CD8-positive, alpha-beta memory T cell (primary cell): ENCODE measurements at places on chromosomes 6 and 20. TPM values are rescaled to one million over a fixed set of nuclear protein-coding genes. Genes with fewer than 3 reads are reported as not detected.
A peak's percentile ranks its signal among the peaks of the same experiment; 100 is the strongest.

GRCh38 chr6:452301-453067, 60.9 kb downstream of the IRF4 start:
- no peak overlapping the region for H3K27ac ChIP-seq
- H3K27me3 ChIP-seq: no peaks in the 10 kb centered on the region
- no peaks in the 10 kb centered on the region for H3K36me3 ChIP-seq
- no peak overlapping the region for H3K4me3 ChIP-seq
- H3K4me1 ChIP-seq: peaks cover 10% of the 10 kb centered on the region

DNA sequence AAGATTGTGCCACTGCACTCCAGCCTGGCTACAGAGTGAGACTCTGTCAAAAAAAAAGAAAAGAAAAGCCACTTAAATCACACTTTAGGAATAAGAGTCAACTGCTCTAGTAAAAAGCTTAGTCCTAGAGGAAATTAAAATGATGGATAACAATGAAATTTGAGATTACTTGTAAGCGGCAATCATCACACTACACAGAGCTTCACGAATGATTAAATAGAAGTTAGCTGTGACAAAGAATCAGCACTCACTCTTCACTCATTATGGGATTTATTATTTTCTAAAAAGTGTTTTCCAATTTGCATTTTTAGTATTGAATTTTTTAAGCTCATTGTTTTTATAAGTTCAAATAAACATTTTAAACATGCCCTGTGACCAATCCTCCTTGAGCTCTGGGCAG, 718.0 kb downstream of the UTRN start:
- no peaks in the 10 kb centered on the region for H3K4me1 ChIP-seq
- DNase-seq: no peak
- H3K27ac ChIP-seq: no peak overlapping the region
- no peak overlapping the region for H3K4me3 ChIP-seq
- no peaks in the 10 kb centered on the region for H3K36me3 ChIP-seq

RNF217 gene
- total RNA-seq: not detected

GTSF1L gene
- total RNA-seq: not detected

DNA sequence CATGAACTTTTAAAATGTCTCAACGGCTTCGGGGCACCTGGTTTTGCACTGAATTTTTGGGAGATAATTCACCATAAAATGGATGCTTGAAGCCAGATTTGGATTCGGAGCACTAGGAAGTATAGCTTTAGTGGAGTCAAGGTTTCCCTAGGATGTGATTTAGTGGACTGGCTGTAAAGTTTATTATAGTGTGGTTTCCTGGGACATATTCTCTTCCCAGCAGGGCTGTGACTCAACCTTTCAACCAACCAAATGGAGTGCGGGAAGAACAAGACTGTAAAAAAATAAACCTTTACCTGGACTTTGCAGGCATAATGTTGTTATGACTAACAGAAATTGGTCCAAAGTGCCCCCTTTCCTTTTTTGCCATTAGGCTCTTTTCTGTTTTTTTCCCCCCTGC, 327.4 kb upstream of the MAN1A1 start:
- DNase-seq: no peak
- H3K36me3 ChIP-seq: no peaks in the 10 kb centered on the region

WFDC5 gene
- total RNA-seq: not detected

CST5 gene
- total RNA-seq: not detected

DNA sequence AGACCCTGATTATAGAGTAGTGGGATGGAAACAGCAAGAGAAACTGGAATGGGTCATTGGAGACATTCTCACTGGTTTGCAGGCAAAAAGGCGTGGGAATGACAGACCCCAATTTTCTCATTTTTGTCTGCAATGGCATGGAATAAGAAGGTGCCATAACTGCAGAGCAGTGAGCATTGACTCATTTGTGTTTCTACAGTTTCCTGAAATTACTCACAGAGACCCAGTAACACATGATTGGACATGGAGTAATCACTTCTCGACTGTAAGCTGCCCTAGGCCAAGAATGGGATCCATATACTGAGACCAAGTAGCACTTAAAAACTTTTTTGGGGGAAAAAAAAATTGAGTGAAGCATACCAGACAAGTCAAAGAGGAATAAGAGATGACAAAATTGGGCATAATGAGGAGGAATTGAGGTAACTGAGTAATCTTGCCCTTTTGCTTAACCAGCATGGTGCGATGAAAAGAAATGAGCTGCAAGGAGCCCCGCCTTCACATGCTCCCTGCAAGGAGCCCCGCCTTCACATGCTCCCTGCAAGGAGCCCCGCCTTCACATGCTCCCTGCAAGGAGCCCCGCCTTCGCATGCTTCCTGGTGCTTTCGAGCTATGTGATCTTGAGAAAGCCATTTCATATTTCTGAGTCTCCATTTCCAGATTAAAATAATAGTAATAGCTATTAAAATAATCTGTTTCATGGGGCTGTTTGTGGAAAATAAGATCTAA, 44.1 kb downstream of the NHSL1 start:
- peak; percentile 64 for DNase-seq
- no peaks in the 10 kb centered on the region for H3K27me3 ChIP-seq
- H3K4me3 ChIP-seq: no peak overlapping the region
- peaks cover 21% of the 10 kb centered on the region for H3K4me1 ChIP-seq

GRCh38 chr20:50713657-50714101, 17.7 kb upstream of the PARD6B start:
- H3K27me3 ChIP-seq: no peaks in the 10 kb centered on the region
- DNase-seq: no peak
- no peak overlapping the region for H3K27ac ChIP-seq
- no peak overlapping the region for H3K4me3 ChIP-seq

- DNase-seq: no peak
- no peaks in the 10 kb centered on the region for H3K4me1 ChIP-seq
- no peak overlapping the region for H3K4me3 ChIP-seq
- no peaks in the 10 kb centered on the region for H3K36me3 ChIP-seq
- H3K27me3 ChIP-seq: no peaks in the 10 kb centered on the region
Observed at GRCh38 chr20:6588296-6588695, 179.2 kb upstream of the BMP2 start.

DNA sequence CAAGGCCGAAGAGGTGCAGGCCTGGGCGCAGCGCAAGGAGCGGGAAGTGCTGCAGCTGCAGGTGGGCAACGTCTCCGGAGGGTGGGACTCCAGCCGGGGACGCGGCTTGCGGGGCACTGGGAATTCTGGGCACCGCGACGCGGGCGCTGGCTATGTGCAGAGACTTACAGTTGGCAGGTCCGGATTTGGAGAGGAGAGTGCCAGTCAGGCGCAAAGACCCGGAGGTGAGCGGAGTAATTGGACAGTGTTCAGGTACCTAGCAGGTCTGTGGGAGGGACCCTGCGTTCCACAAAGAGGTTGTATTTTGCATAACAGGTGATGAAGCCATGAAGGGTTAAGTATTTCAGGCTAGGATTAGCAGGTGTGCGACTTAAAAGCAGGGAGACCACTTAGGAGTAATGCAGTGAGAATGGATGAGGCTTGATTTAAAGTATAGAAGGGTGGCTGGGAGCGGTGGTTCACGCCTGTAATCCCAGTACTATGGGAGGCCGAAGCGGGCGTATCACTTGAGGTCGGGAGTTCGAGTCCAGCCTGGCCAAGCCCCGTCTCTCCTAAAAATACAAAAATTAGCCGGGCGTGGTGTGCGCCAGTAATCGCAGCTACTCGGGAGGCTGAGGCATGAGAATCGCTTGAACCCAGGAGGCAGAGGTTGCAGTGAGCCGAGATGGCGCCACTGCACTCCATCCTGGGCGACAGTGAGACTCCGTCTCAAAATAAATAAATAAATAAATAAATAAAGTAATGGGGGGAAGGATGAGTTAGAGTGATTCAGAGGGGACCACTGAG, 1.0 kb downstream of the MRPS26 start:
- peak overlapping the region; percentile 80 for H3K4me3 ChIP-seq
- no peaks in the 10 kb centered on the region for H3K27me3 ChIP-seq
- peaks cover 15% of the 10 kb centered on the region for H3K4me1 ChIP-seq
- DNase-seq: no peak
- H3K27ac ChIP-seq: peak overlapping the region; percentile 48

TFAP2B gene
- total RNA-seq: not detected

COL20A1 gene
- 0.04 TPM for total RNA-seq

GJA10 gene
- not detected for total RNA-seq

GRCh38 chr6:132713352-132714134, at the start of gene VNN1:
TSS of gene VNN1 (minus strand) at chr6:132714055. CDS start at chr6:132714035, 20 bp downstream.
- H3K27me3 ChIP-seq: no peaks in the 10 kb centered on the region
- no peak for DNase-seq
- H3K36me3 ChIP-seq: no peaks in the 10 kb centered on the region
- H3K4me1 ChIP-seq: no peaks in the 10 kb centered on the region
- no peak within 1 kb of the TSS for H3K4me3 ChIP-seq
- no peak within 1 kb of the TSS for H3K27ac ChIP-seq

TMEM217 gene
- total RNA-seq: 4.2 TPM

GRCh38 chr20:44838521-44838920, 28.2 kb upstream of the RIMS4 start:
- no peak overlapping the region for H3K27ac ChIP-seq
- no peaks in the 10 kb centered on the region for H3K36me3 ChIP-seq
- H3K4me1 ChIP-seq: no peaks in the 10 kb centered on the region
- H3K4me3 ChIP-seq: no peak overlapping the region

CLVS2 gene
- total RNA-seq: not detected

DNA sequence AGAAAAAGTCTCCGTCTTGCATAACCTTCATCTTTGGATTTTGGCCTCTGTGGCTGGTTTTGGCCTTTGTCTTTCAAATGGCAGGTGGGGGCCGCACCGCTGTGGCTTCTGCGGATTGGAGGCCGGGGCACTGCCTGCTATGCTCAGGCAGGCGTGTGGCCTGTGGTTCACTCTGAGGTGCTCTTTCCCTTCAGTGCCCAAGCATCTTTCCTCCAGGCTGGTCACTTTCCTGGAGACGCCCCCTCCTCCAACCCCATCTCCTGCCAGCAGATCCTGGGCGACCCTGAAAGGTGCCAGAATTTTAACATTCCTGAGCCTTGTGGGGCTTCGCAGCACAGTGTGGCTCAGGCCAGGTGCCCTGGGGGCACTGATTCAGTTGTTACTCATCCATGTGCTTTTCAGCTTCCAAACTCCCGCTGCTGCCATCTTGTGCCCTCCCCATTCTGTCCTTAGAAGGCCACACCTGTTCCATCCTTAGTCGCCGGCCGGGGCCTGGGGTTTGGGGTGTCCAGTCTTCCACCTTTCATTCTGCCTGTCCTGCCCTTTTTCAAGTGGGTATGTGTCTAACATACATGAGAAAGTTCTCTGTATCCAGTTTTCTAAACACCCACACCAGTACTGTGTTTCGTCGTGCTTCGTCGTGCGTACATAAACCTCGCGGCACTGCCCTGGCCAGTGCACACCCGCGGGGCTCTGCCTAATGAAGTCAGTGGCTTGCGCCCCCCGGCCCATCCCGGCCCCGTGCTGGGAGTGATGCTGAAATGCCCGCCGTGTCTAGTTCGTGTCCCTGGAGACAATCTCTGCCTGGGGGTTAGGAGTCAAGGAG, 12.1 kb downstream of the SS18L1 start:
- H3K27ac ChIP-seq: no peak overlapping the region
- H3K36me3 ChIP-seq: no peaks in the 10 kb centered on the region
- no peaks in the 10 kb centered on the region for H3K4me1 ChIP-seq

DNA sequence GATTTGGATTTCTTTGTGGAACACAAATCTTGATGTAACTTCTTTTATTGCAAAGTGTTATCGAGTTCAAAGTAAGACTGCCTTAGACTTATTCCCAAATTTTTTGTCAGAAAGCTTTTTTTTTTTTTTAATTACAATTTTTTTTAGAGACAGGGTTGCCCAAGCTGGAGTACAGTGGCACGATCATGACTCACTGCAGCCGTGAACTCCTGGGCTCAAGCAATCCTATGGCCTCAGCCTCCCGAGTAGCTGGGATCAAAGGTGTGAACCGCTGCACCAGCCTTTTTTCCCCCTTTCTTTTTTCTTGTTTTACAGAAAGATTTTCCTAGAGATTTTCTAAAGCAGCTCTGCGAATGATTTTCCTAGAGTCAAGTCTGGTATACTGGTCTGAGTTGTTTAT, 2.8 kb downstream of the RIOK1 start:
- peaks cover 12% of the 10 kb centered on the region for H3K36me3 ChIP-seq
- no peak for DNase-seq
- H3K27me3 ChIP-seq: no peaks in the 10 kb centered on the region
- H3K4me3 ChIP-seq: no peak overlapping the region

DNA sequence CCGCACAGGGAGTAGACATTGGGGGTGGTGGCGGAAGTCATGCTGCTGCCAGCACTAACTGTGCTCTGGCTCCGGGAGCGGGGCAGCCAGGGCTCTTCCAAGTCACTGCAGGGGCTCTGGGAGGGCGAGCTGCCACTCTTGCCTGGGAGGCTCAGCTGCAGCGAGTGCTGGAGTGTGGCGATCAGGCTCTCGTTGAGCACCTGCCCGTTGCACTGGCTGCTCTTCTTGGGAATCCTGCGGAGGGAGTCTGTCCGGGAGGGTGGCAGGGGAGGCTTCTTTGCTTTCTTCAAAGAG, 28.0 kb downstream of the HEBP2 start:
- H3K4me3 ChIP-seq: no peak overlapping the region
- no peak overlapping the region for H3K27ac ChIP-seq
- no peak for DNase-seq
- H3K4me1 ChIP-seq: no peaks in the 10 kb centered on the region
- no peaks in the 10 kb centered on the region for H3K27me3 ChIP-seq
- H3K36me3 ChIP-seq: no peaks in the 10 kb centered on the region

ADAM33 gene
- total RNA-seq: not detected

DNA sequence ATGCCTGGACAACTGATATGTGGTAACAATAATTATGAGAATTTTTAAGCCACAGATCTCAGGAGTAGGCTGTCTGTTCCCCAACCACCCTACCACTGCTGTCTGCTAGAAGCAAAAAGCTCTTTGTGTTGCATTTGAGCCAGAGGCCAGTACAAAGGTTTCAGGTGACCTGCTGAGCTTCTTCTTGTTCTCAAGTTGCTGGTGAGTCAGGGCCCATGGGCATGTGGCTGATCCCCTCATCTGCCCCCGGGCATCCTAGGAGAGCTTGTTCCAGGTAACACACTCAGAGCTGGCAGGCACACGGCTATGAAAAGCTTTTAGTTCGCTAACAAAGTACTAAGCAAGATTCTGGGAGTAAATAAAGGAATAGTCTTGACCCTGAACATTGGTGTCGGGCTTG, 285.3 kb downstream of the CDC5L start:
- no peaks in the 10 kb centered on the region for H3K4me1 ChIP-seq
- no peak for DNase-seq
- H3K27me3 ChIP-seq: no peaks in the 10 kb centered on the region
- H3K36me3 ChIP-seq: no peaks in the 10 kb centered on the region
- H3K4me3 ChIP-seq: no peak overlapping the region

DNA sequence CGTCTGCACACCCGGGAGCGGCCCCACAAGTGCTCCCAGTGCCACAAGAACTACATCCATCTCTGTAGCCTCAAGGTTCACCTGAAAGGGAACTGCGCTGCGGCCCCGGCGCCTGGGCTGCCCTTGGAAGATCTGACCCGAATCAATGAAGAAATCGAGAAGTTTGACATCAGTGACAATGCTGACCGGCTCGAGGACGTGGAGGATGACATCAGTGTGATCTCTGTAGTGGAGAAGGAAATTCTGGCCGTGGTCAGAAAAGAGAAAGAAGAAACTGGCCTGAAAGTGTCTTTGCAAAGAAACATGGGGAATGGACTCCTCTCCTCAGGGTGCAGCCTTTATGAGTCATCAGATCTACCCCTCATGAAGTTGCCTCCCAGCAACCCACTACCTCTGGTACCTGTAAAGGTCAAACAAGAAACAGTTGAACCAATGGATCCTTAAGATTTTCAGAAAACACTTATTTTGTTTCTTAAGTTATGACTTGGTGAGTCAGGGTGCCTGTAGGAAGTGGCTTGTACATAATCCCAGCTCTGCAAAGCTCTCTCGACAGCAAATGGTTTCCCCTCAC, 21.0 kb downstream of the PRDM1 start:
- no peak overlapping the region for H3K4me3 ChIP-seq
- no peak overlapping the region for H3K27ac ChIP-seq
- H3K27me3 ChIP-seq: no peaks in the 10 kb centered on the region
- H3K36me3 ChIP-seq: peaks cover 16% of the 10 kb centered on the region
- no peak for DNase-seq

COL11A2 gene
- total RNA-seq: 0.69 TPM
